ENCODE measurements at places on chromosomes 16 and 17.

GRCh38 chr16:86774931-86775330, 196.6 kb downstream of the FOXL1 start:
- no peak for DNase-seq

DNA sequence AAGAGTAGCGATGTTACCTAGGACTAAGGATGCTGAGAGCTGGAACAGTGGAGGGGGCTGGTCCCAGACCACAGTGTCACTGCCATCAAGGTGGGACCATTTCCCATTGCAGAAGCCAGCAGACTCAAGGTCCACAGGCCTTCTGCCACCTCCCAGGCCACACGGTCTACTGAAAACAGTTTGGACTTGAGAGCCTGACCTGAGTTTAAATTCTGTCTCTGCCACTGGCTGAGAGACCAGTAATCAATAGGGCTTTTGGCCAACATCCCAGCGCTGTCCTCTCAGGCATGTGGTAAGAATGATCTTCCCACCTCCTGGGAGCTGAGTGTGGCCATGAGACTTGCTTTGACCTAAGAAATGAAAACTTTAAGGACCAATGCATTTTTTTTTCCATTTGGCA, 331.4 kb upstream of the CDH5 start:
- DNase-seq = peak; percentile 51

DNA sequence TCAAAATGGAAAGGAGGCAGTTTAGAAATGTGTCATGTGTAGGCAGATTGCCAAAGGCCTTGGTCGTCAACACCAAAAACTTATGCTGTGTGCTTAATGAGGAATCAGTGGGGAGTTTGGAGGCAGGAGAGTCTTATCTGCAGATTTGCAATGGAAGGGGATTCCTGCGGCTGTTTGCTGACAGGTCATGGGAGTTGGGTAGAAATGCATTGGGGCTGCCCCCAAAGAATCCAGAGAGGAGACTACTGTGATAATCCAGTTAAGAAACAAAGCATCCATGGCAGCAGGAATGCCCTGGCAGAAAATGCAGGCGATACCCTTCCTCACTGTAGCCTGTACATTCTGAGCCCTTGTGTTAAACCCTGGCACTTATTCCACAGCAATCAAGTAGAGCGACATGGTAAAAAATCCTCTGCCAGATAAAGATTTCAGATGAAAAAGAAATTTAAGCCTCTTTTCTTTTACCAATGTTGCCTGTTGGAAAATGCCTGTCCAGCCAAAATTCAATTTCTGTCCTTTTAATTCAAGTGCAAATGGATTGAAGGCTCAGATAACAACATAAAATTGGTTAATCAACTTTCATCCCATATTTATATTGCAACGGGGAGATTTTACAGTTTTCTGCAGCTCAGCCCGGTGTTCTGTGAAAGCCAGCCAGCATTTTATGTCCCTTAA, 491.0 kb upstream of the CDH5 start:
- no peak for DNase-seq

DNA sequence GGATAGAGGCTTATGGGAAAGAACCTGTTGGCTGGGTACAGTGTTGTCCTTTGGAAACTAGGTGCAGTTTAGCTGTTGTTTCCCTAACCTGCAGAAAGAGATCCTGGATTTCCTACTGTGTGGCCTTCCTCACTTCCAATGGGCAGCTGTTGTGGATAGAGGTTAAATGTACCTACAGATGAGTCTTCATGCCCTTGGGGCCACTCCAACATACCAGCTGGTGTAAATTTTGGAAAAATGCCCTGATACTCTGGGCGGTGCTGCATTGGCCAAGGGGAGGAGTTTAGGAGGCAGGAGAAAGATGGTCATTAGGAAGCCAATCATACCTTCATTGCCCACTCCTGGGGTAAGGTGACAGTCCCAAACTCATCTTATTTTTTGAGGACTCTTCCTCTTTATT, 70.2 kb downstream of the SNX11 start:
- no peak for DNase-seq

GRCh38 chr17:64073771-64074703, 53.6 kb upstream of the ICAM2 start:
- DNase-seq = no peak

- DNase-seq = no peak
Measured at GRCh38 chr17:21020622-21021021, 22.2 kb downstream of the USP22 start.

- DNase-seq = peak; percentile 23
Measured at GRCh38 chr16:49617016-49617629, 238.8 kb downstream of the ZNF423 start.

- no peak for DNase-seq
Measured at GRCh38 chr16:17638134-17638533, 167.4 kb upstream of the XYLT1 start.

DNA sequence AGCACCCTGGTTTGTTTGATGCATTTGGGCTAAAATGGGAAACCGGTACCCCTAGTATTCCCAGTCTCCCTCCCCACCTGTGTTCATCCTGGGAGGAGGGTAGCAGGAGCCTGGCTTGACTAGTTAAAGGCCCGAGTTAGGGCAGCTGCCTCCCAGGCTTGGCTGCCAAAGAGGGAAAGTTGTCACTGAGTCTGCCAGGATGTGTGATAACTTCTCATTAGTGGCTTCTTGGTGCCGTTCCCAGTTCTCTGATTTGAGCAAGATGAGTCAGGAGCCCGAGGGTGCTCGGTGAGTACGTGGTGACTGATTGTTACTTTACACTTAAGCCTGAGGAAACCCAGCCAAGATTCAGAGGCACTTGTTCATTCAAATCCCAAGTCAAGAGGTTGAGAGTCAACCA, 2.5 kb downstream of the KRT32 start:
- no peak for DNase-seq

- DNase-seq = no peak
Measured at GRCh38 chr17:19332371-19333131, 30.0 kb downstream of the B9D1 start.

DNA sequence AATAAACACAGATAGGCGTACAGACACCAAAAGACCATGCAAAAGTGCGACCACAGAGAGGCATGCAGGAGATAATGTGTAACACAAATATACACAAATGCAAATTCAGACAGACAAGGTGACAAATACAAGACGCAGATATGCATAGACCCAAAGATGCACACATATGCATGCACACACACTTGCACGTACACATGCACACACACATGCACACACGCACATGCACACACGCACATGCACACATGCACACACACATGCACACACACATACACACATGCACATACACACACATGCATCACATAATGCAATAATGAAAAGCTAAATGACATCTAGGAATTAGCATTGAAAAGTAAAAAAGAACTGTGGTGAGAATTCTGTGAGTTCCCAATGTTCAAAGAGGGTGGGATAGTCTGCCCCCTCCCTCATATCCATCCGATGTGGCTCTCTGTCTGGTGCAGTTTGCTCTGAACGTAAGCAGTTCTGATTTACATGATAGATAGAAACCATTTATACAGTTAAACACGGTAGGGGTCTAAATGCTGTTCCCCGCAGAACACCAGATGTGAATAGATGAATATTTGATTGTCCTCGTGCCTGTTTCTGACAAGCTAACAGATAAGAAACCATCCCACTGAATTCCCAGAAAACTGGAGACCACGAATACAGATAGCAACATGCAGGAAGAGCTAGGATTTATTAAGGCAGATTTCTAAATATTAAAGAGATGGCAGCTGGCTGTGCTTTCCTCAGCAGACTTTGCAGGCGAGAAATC, 186.1 kb downstream of the TMEM114 start:
- DNase-seq = no peak
